ENCODE measurements at places on chromosomes 11 and 22.

DNA sequence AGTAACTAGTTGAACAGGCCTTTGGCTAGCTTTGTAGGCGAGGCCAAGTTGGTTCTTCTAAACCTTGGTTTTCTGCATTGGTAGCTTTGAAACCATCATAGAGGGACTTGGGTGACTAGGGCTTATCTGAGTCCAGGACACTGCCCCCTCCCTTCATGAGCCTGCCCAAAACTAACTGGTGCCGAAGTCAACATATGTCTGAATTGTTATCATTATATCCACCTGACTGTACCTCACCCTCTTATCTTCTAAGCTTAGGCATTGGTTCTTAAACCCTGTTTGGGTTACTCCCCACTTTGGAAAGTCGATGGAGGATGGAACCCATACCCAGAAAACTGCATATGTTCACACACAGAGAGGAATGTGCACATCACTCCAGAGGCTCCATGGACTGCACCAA is 7.6 kb upstream of the MAPK8IP1 start:
- no peak for DNase-seq

GRCh38 chr11:120013325-120014250 is 124.3 kb downstream of the TRIM29 start:
- no peak for DNase-seq

DNA sequence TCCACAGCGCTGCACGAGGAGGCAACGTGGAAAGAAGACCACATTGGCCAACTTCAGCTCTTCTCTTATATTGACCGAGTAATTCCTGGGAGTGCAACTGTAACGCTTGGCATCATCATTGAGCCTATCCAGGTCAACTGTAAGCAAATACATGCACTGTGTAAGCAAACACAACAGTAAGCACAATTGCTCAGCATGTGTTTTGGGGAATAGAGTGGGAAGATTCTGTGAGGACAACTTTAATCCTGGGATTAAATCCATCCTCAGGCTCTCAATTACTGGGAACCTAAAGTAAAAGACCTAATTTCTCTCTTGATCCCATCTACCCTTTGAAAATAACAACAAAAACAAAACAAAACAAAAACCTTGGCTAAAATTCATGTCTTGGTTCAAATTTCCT is 109.5 kb upstream of the DDI1 start:
- no peak for DNase-seq

DNA sequence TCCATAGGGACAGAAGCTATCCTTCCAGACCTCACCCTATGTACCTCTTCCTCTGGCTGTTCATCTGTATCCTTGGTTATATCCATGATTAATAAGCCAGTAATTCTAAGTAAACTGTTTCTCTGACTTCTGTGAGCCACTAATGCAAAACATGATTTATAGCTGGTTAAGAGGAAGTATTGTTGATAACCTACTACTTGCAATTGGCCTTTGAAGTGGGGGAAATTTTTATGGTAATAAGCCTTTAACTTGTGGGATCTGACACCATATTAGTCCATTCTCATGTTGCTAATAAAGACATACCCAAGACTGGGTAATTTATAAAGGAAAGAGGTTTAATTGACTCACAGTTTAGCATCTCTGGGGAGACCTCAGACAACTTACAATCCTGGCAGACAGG is 21.9 kb downstream of the CASP12 start:
- no peak for DNase-seq

DNA sequence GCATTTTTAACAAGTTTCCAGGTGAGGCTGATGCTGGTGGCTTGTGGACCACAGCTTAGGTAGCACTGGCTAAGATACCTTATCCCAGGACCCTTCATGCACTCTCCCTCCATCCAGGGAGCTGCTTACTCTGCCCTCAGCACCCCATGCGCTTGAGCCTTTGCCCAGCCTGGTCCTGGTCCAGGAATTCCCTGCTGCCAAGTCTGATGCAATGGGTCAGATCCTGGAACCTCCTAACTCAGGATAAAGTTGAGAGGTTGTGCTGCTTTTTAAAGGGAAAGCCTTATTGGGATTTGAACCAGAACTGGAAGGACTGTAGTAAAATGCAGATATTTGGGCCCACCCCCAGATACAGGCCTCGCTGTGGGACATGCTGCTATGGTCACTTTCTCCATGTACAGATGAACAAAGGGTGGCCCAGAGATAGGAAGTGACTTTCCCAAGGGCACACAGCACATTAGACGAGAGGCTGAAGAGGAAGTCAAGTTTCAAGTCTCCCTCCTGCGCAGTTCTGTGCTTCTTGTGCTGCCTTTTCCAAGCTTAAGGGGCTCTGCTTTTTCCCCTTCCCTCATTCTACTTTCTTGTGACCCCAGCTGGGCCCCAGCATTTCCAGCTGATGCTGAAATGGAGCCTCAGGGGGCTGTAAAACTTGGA is 824 bp upstream of the LGALS12 start:
- DNase-seq = no peak

DNA sequence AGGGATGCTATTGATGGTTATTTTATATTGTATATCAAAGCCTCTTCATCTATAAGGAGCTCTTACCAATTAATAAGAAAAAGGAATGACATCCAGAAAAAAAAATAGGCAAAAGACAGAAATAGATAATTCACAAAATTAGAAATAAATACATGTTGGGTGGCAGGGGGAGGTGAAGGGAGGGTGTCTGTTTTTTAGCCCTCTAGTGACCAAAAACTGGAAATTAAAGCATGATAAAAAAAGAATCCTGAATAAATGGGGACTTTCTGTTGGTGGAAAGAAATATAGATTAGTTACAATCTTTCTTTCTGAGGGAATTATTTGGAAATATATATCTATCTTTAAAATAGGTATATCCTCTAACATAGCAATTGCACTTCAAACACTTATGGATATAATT is 42.0 kb upstream of the TTC36 start:
- DNase-seq = no peak

- DNase-seq = no peak
These were observed 39.0 kb upstream of the AKIP1 start for GRCh38 chr11:8871962-8872361.

DNA sequence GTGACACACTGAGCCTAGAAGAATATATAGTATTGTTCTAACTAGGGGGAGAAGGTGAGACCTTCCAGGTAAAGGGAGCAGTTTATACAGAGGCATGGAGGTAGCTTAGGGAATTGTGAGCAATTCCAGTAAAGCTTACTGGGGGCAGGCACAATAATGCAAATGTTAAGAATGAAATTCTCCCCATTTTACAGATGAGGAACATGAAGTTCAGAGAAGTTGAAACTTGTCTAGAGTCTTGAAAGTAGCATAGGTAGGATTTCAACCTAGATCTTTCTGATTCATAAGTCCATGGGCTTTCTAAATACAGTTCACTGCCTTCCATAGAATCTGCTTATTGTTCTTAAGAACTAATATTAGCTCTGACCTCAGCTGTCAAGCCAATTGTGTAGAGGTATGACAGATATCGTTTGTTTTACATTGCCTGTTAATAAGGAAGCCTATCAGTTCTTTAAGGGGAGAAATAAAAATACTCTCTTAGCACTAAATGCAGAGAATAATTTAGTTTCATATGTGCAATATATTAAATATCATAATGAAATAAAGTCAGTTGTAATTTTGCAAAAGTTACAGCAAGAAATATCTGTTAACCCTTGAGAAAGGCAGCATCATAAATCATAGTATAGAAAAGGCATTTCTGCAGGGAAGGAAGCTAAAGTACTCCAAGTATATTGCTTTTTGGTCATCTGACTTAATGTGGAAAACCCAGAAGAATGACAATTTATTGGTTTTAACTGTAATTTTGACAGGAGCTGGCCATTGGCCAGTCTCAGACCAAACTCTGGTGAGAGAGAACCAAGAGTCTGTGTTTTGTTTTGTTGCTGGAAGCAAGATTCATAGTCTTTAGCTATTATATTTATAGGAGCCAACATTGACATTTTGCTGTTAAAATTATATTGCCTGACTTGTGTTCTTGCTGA is 181.8 kb downstream of the UVRAG start:
- DNase-seq = no peak

DNA sequence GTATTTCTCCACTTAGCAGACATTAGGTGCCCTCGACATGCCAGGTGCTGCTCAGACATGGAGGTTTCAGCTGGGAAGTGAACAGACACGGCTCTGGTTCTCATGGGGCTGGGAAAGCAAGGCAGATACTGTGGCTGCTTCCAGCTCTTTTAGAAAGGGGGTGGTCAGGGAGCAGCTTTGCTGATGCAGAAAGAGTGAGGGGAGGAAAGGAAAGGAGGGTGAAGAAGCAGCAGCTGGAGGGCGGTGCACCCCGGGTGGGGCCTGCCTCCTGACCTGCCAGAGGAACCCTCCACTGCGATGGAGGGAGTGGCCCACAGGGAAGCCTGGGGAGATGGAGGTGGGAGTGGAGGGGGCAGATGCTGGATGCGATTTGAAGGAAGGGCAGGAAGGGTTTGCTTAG is 76.8 kb downstream of the MORC2 start:
- DNase-seq = no peak

DNA sequence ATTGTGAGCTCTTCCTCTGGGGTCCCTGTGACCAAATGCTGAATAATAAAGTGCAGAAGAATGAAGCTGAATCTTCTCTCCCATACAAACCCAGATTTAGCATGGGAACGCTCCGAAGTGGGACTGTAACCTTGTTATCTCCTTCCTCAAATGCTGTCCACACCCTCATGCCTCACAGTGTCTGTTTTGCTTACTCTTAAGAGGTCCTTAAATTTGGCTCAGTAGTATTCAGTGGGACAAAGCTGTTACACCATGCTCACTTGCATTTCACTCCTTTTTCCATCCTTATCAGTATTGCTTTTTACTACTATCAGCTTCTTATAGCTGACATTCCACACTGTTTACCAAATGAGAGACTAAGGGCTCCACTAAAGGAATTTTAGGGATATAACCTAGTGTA is 13.8 kb upstream of the AMOTL1 start:
- DNase-seq = no peak

DNA sequence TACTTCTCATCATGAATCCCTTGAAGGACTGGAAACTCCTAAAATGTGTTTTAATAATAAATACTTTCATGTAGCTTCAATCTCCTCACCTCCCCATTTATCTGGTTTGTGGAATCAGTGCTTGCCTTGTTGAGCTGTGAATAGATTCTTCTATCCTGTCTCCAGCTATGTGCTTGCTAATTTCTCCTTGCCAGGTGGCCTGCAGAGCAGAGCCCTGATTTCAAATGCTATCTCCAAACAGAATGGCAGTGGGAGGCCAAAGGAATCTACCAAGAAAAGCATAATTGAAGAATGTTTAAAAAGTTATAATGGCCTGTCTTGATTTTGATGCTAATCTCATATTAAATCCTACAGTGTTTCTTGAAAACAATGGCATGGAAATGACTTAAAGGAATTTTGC is 309.3 kb upstream of the CHORDC1 start:
- DNase-seq = no peak

DNA sequence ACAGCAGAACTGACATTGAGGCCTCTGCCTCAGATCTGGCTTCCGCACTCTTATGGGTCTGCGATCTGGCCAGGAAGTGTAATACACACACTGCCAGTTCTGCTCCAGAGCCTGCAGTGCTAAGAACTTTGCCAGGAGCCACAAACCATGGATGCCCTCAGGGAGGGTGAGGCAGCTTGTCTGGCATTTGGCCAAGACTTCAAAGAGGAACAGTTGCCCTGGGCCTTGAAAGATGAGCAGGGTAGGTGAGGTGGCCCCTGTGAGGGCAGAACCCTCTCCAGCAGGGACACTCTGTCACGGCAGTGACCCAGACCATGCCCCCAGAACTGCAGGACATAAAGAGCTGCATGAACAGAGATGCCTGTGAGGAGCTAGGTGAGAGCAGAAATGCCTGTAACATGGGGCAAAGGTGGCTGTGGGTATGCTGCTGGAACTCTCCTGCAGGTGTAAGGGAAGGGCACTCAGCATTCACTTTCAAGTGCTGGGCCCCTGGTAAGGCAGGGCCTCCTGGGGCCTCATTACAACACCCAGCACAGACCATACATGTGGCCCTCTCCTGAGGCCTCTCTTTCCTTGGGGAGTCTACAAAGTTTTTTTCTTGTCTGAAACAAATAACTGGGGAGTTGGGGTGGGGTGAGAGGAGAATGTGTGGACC is 47.3 kb downstream of the NEU3 start:
- no peak for DNase-seq

DNA sequence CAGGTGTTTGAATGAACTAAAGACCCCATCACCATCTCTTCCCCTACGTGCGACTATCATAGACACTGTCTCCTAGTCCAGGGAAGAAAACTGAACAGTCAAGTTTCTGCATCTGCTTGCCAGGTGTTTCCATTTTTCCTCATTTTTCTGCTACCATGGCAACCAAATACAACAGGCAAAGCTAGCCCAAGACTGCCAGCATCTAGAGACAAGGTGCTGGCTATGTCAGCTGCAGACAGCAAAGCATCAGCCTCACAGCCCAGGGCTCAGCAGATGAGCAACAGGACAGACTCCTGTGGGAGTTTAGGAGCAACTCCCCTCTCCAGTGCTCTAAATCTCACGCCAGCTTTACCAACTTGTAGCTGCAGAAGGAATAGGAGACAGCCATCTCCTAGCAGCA is 124.3 kb downstream of the C11orf58 start:
- no peak for DNase-seq

GRCh38 chr11:79102840-79103239 is 338.0 kb downstream of the TENM4 start:
- no peak for DNase-seq

DNA sequence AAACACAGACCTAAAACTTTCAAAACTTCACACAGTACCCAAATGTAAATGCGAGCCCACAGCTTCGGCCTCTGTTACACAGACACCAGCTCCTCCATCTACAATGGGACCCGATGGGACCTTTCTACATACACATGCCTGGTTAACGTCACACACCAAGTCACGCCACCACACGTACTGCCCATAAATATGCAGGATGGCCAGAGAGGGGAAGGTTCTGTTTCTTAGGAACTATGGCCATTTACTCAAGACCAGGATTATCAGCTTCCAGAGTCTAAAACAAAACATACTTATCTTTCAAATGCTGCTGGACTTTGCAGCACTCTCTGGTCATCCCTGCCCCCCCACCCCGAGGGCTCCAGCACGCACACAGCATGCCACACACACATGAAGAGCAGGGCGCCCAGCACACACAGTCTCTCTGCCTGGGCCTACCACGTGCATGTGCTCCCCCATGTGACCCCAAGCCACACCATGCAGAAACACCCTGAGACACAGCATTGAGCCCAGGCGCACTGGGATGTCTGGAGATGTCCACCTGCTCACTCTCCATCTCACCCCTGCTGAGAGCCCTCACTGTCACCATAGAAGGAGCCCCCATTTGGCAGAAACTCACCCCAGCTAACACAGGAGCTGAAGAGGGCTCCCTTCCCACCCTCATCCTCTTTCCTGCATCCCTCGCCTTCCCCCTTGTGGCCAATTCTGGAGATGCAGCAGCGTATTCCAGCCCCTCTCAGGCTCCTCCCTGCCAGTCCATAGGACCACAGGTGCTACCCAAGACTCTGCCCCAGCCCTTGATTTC is 61.8 kb downstream of the SLC22A12 start:
- peak; percentile 86 for DNase-seq

GRCh38 chr22:20174785-20175596 is 24.1 kb upstream of the CCDC188 start:
- DNase-seq = no peak

DNA sequence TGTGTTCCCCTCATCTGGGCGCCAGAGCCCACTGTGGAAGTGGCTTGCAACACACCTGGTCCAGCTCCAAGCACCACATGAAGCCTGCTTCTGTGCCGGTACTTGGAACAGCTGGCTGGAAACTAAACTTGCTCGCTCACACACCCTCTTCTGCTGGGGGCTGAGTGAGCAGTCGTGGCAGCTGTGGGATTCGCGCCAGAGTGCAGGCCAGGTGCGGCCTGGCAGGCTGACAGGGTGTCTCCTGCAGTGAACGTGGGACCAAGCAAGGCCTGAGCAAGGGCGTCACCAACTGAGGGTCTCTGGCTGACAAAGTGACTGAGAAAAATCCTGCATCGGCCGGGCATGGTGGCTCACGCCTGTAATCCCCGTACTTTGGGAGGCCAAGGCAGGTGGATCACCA is 15.2 kb downstream of the SMC1B start:
- DNase-seq = no peak

All from stimulated activated effector memory CD8-positive, alpha-beta T cell treated with anti-CD3 and anti-CD28 coated beads, Interleukin-12 subunit alpha, Interleukin-12 subunit beta, amount 100 ng/mL, for 72 hours (primary cell).